Omental fat pad (tissue), 4 donors: ENCODE measurements at places on chromosomes 1 and 21. TPM values are rescaled to one million over a fixed set of nuclear protein-coding genes. Genes with fewer than 3 reads are reported as not detected.

DNA sequence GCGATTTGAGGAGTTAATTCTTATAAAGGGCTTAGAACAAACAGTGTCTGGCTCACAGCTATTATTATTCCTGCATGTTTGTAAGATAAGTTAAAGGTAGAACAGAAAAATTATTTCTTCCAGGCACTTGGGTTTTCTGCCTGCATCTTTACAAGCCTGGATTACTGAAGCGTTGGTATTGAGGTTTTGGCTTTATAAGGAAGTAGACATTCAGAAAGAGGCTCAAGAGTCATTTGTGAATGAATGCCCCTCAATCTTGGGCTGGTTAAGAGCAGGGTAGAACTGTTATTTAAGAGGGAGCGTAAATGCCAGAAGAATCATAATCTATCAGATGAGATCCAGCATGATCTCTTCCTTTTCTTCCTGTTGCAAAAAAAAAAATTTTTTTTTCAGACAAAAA, 77.3 kb upstream of the ARID1A start:
- no peak for DNase-seq

ANGPTL1 gene
- total RNA-seq, result 154 TPM

DNA sequence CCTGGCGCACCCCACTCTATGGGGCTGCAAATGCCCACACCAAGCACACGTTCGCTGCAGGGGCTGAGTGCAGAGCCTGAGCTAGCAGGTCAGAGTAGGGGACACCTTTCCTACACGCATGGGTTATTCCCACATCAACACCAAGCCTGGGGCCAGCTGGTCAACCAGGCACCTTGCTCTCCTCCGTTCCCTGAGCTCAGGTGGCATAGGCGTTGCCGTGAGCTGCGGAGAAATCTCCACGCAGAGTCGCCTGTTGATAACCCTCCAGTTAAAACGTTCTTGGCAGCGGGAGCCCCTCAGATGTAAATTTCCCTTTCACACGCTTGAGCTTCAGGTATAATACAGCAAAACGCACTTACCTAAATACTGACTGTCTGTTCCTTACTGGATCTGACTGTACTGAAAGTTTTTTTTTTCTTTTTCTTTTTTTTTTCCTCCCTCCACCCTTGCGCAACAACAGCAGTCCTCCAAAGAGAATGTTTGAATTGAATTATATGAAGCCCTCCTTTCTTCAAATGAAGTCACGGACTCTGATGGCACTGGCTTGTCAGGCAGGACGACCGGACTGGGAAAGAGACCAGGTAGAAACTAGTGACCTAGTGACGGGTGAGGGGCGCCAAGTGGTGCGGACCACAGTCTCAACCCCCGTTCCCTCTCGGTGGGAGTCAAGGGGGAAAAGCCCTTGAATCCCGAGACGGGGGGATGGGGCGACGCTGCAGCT, 2.1 kb downstream of the BRINP3 start:
- DNase-seq, result no peak

KRTAP13-4 gene
- total RNA-seq, result not detected

DNA sequence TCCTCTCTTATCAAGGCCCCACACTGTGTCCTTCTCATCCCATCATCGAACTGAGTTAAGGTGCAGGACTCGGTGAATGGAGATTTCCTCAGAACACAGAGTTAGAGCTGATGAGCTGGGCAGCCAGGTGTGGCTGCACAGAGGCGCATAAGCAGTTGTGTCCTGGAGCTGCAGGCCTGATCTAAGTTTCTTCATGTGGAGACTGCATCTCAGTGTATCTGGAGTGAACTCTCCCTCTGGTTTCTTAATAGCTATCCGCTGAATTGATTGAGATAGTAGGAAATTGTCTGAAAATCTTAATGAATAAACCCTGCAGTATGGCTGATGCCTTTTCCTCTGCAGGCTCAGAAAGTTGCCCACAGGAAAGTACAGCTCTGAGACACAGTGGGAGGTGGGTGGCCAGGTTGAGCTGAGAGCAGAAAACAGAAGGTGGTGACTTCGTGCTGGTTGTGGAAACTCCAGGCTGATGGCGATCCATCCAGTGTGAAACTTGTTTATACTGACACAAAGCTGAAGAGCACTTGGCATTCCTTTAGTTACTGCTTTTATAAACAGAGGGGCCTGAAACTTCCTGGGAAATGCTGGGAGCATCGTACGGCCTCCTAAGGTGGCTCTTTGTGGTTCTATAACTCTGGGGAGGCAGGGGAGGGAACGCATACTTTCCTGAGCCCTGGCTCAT, 67.4 kb upstream of the F3 start:
- no peak for DNase-seq

DNA sequence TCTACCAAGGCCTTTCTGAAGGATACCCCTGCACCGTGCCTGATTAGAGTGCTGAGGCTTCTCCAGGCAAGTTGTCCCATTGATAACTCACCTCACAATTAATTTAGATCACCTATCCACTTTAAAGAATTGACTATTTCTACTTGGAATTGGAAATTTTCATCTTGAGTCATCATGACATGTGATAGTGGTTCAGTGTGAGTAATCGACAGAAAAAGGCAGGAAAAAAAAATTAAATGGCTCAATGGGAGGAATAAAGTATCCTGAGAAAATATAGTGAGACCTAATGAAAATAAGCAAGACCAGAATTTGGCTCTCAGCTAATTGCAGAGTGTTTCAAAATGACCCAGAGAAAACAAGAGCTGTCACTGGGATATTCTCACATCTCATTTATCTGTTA, 222.4 kb upstream of the C8B start:
- DNase-seq, result no peak

ILDR2 gene
- total RNA-seq, result not detected

DNA sequence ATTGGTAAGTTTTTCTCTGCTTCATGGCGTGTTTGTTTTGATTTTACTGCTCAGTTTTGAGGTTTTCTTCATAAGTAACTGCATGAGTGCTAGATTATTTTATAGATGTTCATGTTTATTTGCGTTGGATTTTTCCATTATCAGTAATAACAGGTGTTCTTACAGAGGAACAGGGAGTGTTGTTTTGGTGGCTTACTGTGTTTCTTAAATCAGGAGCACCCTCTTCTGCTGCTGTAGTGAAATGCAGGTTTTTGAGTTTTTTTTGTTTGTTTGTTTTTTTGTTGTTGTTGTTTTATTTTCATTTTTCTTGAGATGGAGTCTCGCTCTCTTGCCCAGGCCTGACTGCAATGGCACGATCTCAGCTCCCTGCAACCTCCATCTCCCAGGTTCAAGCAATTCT, 32.6 kb downstream of the CTBS start:
- DNase-seq, result no peak

DNA sequence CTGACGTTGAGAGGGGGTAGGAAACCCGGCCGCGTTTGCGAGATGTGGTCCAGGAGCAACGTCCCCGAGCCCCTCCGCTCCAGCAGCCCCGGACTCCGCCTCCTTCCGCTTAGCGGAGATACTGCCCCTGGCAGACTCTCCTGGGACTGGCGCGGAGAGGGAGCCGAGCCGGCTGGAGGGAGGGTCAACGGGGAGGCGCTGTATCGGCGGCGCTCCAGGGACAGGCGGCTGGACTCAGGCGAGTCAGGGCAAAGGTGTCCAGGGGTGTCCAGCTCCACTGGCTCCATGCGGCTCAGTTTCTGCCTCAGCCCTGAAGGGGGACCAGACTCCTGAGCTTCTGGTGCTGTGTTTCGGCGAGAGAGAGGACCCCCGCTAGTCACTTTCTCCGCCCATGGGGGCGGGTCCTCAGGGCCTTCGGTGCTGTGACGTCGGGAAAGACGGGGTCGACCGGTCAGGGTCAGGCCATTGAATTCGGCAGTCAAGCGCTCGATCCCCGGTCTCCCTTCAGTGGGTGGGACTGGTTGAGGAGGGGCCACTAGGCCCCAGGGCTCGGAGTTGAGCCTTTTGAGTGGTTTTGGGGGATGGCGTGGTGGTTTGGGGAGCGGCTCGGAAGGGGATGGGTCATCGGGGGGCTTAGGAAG, 2.8 kb upstream of the LIX1L start:
- DNase-seq, result no peak

DNA sequence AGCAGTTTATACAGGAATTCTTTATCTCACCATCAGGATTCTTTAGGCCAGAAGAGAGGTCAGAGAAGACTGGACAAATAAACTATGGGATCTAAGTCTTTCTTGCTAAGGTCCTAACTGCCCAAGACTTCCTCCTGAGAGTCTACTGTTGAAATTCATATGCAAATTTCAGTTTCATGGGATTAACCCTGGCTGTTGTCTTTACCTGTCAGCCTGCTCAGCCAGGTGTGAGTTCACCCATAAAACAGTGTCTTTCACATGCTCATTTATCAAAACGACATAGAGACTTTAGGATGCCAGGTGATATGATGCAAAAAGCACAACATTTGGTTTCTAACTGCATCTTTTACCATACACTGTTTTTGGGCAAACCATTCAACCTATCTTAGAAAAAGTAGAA, 211.0 kb downstream of the PDE4B start:
- no peak for DNase-seq
